ENCODE measurements at places on chromosomes 7 and 10.

GRCh38 chr7:5217851-5218331 is 27.9 kb downstream of the WIPI2 start:
- DNase-seq: no peak

DNA sequence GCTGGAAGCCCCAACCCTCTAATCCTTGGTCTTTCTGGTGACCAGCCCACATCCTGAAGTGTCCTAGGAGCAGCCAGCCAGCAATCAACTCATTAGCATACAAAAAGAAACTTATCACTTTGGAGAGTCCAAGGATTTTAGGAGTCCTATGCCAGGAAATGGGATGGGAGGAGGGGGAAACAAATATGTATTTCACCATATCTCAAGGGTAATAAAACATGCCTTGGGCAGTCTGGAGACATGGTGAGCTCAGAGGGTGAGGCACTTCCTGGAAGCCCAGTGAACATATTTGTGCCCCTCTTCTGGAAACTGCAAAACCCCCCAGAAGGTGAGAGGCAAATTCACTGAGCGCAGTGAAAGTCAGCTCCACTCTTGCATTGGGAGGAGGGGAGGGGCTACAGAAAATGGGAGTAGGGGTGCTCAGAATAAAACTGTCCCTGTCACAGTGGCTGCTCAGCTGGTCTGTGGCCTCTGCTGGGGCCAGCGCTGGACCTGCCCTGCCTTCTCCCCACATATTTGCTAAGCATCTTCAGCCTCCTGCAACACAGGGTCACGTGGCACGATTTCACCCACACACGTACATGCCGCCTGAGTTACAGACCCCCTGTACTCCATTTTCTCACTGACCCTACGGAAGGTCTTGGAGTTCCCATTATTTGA is 17.7 kb upstream of the ZMIZ1 start:
- DNase-seq: no peak

GRCh38 chr10:96176985-96177384 is 46.9 kb downstream of the ZNF518A start:
- DNase-seq: no peak

DNA sequence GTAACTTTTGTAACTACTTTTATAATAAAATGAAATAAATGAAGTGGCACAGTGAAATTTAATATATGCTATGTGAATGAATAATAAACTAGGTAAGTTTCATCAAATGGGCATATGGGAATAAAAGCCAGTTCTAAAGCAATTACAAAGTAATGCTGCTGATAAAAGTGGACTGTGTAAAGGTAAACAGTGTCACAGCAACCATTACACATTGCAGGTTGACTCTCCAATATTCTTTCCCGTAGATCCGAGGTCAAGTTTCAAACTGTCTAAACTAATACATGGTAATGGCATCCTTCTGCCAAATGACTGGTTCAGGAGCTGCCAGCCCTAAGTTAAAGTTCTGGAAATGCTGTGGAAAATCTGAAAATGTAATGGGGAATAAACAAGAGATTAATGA is 6.0 kb downstream of the HIBADH start:
- DNase-seq: no peak

DNA sequence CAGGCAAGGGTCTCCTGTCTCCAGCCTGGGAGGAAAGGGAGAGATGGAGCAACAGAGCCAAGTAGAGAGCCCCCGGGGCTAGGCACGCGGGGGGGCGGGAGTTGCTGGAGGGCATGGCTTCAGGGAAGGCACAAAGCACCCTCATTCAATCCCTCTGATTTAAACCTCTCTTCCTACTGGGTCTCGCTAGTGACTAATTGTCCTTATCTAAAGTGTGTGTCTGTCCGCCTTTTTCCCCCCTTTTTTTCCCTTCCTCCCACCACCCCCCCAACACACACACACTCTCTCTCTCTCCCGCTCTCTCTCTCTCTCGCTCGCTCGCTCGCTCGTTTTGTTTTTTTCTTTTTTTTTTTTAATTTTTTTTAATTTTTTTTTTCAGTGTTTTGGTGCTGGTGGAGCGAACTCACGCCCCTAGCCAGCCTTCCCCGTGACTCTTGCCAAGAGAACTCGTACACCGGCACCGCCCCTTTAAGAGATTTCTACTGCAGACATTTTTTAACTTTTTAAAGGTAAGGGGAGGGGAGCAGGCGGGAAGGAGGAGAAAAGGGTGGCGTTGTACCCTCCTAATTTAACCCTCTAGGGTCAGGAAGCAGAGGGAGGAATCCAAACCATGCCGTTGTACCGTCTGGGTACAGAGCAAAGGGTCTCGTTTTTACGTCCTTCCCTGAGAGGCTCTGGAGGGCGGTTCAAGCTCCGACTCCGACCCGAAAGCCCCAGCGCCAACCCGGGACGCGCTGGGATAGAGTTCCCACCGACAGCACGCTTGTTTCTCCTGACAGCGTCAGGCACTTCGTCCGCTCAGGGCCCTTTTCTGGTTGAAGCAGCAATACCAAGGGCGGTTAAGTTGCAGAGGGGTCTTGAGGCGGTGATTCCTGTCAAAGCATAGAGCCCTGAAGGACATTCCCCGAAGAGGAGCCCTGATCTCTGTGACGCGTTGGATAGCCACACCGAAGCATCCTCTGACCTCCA is at the start of gene HPSE2:
Gene HPSE2, minus strand, starts transcription at position 195 of the 969 bp plus-strand sequence.
- no peak for DNase-seq

GRCh38 chr7:44621034-44621749 is 14.8 kb downstream of the OGDH start:
- DNase-seq: no peak

Measured in caudate nucleus (tissue), 63 donors.